BE2C (cell line): ENCODE measurements at places on chromosomes 12 and 14.

- DNase-seq, result peak; percentile 56
Observed at GRCh38 chr12:71780237-71780822, 25.7 kb downstream of the RAB21 start.

DNA sequence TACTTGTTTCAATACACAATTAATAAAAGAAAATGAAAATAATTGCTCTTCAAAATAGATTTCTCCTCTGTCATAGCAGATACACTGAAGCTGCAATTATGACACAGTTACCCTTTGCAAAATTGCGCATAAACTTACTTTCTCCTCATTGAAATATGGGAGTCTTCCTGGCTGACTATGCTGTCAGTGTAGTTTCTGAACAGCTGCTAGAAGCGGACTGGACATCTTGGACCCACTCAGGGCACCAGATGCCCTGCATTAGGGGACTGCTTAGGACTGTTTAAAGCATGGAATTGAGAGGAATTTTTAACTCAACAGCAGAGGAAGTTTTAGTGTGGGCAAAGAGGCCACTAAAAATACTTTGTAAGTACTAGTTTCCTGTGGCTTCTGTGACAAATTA lies 454.9 kb downstream of the ATP23 start:
- no peak for DNase-seq

GRCh38 chr12:125276567-125276966 lies 211.3 kb downstream of the AACS start:
- DNase-seq, result no peak

DNA sequence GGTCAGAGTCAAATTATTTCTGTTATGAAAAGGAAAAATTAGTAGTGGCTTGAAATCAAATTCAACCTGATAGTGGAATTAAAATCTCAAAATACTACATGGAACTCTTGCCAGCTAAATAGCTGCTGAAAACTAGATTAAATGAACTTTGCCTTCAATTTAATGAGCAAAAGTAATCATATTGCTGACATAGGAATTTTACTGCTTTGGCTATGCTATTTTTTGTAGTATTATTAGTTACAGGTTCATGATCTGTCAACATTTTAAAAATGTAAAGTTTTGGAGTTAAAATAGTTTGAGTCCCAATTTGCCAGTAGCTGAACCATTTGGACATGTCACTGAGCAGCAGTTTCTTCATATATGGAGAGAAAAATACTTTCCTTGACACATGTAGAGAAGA lies 81.4 kb downstream of the RERGL start:
- no peak for DNase-seq

DNA sequence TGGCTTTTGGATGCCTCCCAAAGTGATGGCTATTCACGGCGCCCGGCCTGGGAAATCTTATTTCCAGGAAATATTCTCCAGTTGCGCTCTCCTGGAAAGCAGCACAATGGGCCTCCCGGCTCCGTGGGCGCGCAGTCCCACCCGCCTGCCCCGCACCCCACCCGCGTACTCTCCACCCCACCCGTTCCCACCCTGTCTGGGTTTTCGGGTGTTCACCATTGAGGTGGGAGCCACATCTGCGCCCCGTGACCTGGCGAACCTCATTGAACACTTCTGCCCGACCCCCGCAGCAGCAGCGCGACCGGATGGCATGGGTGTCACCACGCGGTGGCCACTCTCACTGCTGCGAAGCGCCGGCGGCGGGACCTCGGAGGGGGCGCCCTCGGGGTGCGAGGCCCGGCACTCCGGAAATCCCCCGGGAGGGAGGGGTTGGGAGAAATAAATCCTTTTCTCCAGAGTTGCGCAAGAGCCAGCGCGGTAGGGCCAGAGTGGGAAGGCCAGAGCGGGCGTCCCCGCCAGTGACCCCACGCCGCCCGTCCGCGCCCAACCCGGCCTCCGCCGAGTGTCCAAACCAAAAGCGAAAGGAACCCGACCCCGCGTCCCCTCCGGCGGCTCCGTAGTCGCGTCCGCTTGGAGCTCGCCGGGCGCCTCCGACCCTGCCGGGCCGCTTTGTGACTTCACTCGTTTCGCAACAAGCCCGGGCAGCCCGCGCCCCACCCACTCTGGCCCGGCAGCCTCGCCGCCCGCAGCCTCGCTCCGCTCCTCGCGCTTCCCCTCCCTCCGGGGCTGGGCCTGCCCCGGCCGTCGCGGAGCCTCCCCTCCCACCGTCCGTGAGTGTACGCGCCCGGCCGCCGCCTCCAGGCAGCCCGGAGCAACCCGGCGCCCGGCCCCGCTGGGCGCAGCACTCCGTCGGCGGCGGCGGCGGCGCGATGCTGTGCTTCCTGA lies at the start of gene DRAM1:
Gene DRAM1, plus strand, starts transcription at position 720 of the 945 bp plus-strand sequence. Its CDS starts 210 bp downstream, at position 930.
- DNase-seq, result peak; percentile 76

- no peak for DNase-seq
Observed at GRCh38 chr12:96192926-96193573, 1.1 kb upstream of the ELK3 start.

DNA sequence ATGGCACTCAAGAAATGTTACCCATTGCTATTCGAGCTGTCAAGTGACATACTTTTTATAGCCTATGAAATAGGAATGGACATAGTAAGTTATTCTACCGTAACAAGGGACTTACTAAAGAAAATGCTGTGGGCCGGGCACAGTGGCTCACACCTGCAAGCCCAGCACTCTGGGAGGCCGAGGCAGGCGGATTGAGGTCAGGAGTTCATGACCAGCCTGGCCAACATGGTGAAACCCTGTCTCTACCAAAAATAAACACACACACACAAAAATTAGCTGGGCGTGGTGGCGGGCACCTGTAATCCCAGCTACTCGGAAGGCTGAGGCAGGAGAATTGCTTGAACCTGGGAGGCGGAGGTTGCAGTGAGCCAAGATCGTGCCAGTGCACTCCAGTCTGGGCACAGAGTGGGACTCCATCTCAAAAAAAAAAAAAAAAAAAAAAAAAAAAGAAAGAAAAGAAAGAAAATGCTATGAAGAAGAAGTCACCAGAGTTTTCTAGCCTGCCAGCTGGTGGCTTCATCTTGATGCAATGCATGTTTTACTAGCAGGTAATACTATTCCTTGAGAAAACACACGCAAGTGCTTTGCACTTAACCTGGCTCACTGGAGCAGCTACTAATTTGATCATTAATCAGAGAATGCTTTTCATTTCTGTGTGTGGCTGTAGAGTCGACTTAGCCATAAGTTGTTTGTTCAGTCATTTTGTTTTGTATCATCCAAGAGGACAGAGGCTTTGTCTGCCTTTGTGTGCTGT lies 166.7 kb upstream of the MYL2 start:
- DNase-seq, result no peak

DNA sequence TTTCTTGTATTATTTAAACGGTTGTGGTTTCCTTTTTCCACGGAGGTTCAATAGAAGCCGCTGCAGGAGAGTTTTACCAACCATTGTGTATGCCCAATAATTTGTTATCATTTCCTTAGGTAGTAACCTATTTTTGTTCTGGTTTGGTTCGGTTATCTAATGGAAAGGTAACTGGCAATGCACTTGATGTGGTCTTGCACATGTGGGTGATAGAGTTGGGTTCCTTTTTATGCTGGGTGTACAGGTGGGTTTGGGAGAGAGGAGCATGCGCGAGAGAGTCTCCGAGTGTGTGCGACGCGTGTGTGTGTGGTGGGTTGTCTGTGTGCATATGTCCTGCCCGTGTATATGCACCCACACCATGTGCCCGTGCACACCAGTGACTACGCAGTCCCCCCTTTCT lies 102.7 kb upstream of the FKBP4 start:
- DNase-seq, result no peak

DNA sequence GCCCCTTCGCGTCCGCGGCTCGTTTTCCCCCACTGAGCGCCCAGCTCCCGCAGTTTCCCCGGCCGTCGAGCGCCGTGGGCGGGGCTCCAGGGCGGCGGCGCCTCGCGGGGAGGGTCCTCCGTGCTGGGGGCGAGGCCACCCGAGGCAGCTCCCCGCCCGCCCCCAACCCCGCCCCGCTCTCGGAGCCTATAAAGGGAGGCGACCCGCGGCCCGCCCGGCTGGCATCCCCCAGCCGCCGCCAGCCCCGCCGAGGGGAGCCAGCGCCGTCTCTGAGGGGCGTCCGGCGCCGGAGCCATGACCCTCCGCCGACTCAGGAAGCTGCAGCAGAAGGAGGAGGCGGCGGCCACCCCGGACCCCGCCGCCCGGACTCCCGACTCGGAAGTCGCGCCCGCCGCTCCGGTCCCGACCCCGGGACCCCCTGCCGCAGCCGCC lies at the start of gene TAMALIN:
Gene TAMALIN, plus strand, starts transcription at position 221 of the 432 bp plus-strand sequence. Its CDS starts 74 bp downstream, at position 295.
- peak; percentile 81 for DNase-seq

- no peak for DNase-seq
Observed at GRCh38 chr14:38255408-38255672, 553 bp downstream of the CLEC14A start.

- peak; percentile 46 for DNase-seq
Observed at GRCh38 chr12:131950182-131950913, 606 bp downstream of the EP400 start.

DNA sequence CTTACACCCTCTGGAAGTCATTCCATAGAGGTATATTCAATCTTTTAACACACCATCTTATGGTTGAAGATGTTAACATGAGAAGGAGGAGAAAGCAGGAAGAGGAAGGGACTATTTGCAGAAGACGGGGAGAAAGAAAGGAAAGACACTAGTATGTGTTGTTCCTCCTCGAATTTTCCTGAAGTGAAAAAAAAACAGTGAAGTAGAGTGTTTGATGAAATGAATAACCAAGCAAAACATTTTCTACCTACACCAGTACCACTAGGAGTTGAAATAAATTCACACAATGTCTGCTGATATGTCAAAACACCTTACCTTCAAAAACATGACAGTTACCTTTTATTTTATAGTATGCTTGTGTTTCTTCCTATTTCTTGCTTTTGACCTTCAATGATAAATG lies 1.4 kb upstream of the CNOT2 start:
- DNase-seq, result no peak

DNA sequence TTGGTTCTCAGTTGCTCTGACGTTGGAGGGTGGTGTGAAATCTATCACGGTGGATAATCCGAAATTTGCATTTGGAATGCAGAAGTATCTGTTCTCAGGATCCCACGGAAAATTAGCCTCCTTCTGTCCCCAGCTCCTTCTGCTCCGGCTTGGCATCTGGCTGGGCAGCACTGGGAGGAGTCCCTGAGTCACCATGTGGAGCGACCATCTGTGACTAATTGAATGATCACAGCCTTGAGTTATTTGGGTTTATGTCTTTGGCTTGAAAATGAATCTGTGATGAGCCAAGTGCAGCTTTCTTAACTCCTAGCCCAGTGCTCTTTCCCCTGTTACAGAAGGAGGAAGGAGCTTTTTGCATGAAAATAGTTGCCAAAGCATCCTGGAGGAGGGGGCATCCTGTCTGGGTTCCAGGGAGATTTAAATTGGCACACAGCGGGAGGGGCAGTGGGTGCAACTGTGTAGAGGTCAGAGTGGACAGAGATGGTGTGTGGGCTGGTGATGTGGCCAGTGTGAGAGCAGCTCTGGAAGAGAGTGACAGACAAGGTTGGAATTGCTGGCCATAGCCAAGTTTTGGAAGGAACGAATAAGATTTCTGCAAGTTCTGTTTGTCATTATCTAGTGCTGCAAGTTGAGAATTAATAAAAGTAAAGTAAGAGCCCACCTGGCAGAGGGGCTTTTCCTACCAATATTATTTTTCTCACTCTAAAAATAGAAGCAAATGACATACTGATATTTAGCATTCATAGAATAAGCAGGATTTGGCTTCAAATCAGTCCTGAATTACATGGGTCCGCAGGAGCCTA lies 74.4 kb downstream of the SLC24A4 start:
- DNase-seq, result no peak

DNA sequence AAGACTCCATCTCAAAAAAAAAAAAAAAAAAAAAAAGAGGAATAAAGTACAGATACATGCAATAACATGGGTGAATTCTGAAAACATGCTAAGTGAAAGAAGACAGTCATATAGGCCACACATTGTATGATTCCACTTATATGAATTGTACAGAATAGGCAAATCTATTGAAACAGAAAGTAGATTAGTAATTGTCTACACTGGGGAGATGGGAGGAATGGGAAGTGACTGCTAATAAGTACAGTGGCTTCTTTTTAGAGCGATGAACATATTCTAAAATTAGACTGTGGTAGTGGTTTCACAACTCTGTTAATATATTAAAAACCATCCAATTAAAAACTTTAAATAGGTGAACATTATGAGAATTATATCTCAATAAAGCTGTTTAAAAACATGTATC lies 74.4 kb downstream of the ANKS1B start:
- no peak for DNase-seq

DNA sequence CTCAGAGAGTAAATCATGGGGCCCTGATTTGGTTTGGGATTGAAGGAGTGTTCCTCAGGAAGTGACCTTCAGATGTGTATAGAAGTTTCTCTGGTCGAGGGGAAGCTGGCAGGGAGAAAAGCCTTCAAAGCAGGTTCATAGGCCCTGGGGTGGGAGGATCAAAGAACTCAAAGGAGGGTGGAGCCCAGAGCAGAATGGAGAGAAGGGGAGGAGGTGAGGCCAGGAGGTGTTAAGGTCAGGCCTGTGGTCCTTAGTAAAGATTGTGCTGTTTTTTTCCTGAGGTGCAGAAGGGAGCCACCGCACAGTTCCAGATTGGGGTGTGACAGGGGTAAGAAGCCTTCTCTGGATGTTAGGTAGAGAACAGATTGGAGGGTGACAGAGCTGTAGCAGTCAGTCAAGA lies 9.7 kb upstream of the CFAP251 start:
- DNase-seq, result no peak

- DNase-seq, result no peak
Observed at GRCh38 chr12:5195691-5196090, 152.0 kb downstream of the KCNA5 start.

- no peak for DNase-seq
Observed at GRCh38 chr14:38710881-38711280, 392.2 kb downstream of the SEC23A start.

- DNase-seq, result no peak
Observed at GRCh38 chr12:94973221-94973620, 30.3 kb downstream of the NDUFA12 start.

DNA sequence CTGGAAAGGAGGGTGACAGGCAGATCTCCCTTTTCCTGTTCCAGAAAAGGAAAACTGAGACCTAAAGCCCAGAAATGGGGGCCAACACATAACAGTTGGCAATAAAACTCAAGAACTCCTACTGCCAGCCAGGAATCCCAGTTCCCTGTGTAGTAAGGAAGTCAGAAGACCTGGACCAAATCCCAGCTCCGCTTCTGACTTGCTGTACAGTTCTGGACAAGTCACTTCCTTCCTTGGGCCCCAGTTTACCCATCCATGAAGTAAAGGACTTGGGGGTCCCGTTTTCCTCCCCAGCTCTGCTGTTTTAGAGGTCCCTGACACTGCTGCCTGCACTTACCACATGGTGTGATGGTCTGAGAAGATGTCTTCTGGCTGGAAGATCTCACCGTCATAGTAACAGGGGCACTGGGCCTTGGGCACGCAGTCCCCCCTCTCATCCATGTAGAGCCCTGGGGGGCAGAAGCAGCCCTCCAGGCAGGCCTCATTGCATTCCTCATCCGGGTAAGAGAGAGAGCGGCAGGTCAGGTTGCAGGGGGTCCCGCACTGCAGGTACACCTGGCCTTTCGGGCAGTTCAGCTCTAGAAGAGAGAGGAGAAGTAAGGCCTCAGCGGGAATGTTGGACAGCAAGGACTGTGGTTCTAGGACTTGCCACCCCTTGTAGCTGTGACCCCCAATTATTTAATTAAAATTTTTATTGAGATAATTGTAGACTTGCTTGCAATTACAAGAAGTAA lies 72.1 kb downstream of the VWF start:
- DNase-seq, result no peak
